ENCODE measurements at places on chromosomes 12 and 14.

DNA sequence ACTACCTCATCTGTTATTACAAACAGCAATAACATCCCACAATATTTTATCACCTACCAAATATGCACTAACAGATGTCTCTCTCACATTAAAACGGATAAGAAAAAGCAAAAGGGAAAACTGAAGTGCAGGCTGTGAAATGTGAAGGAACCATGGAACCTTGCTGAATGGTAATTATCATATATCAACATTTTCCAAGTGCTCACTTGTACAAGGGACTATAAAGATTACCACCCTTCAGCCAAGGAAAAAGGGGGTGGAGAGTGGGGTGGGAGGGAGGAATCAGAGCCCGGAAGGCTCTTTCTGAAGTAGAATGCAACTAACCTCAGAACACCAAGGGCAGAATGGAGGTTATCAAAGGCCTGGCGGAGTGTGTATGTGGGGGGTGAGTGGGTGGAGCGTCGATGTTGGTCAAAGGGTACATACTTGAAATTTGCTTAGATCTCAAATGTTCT is 1.2 kb downstream of the SNX6 start:
- peak; percentile 21 for DNase-seq

DNA sequence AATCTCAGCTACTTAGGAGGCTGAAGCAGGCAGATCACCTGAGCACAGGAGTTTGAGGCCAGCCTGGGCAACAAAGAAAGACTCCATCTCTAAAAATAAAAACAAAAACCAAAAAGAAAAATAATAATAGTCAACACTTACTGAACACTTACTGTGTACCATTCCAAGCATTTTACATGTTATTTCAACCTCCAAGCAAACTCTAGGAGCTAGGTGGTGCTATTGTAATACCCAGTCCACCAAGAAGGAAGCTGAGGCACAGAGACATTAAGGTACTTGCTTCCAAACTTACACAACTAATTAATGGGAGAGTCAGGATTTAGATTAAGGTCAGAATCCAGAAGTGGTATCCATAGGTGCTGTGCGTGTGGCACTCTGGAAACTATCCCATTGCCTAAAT is 13.7 kb upstream of the OR6J1 start:
- peak; percentile 83 for DNase-seq

DNA sequence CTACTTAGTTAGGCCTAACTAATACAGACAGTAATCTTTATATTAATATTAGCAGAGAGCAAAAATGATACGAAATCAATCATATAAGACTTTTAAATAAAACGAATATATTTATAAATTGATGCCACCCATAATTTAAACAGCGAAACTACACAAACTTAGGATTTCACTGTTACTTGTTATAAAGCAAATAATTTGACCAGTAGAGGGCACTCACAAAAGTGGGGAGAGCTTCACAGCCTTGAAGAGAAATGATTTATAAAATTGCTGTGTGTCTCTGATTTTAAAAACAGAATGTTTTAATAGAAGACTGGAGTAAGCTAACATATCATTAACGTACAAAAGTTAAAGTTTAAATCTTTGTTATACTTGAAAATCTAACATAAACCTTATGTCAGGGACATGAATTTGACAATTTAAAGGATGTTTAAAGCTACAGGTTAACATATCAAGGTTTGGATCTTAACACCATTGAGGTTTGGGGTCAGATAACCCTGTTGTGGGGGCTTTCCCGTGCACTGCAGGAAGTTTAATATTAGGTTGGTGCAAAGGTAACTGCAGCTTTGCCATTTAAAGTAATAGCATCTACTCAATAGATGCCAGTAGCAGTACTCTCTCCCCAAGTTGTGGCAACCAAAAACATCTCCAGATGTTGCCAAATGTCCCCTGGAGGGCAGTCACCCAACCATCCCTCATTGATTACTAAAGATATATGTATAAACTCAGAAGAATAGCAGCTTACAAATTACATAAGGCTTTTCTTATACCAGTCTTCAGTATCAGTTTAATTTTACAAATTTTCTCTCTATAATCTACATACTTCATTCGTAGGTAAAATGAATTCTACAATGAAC is 9.3 kb downstream of the KRAS start:
- DNase-seq = peak; percentile 77

- no peak for DNase-seq
These were observed 85.7 kb downstream of the DUSP16 start for GRCh38 chr12:12476857-12477531.

DNA sequence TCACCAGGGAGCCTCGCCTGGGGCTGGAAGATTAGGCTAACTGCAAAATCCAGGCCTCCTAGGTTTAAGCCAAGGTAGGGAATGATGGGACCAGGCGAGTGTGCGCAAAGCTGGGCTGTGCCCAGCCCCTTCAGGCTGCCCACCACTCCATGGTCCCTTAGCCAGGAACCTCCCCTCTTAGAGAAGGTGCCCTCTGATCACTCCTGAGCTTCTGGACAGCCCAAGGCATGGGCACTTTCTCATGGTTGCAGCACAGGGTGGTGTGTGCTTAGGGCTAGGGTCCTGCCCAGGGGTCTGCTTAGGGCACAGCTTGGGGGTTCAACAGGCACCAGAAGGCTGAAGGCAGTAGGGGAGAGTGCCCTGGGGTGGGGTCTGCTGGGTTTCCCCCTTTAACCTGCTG is 69.0 kb downstream of the PRIMA1 start:
- no peak for DNase-seq

- DNase-seq = peak; percentile 49
These were observed 113.7 kb upstream of the RTL1 start for GRCh38 chr14:101017209-101017608.

GRCh38 chr14:100534528-100535286 is 52.5 kb downstream of the BEGAIN start:
- no peak for DNase-seq

- no peak for DNase-seq
These were observed 34.6 kb downstream of the ZFP36L1 start for GRCh38 chr14:68758301-68758700.

DNA sequence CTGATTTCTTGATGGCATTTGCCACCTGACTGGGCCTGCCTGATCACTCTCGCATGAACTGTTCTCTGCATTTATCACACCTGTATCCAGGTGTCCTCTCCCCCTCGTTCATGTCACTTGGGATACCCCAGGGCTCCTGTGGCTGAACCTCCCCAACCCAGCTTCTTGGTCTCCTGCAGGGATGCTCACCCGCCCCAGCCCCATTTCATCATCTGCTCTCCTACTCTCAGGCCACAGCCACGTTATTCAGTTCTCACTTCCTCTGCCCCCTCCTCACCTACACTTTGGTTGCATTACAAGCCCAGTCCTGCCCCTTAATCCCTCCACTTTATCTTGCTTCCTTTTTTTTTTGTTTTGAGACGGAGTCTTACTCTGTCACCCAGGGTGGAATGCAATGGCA is 35.5 kb downstream of the TMBIM6 start:
- no peak for DNase-seq

- DNase-seq = peak; percentile 53
These were observed 165.8 kb downstream of the EMP1 start for GRCh38 chr12:13362260-13362841.

Measured in cardiac fibroblast (primary cell).